ENCODE measurements at places on chromosomes 5 and 9.

GRCh38 chr9:90020276-90020871 lies 415.6 kb downstream of the GADD45G start:
- DNase-seq, result no peak

DNA sequence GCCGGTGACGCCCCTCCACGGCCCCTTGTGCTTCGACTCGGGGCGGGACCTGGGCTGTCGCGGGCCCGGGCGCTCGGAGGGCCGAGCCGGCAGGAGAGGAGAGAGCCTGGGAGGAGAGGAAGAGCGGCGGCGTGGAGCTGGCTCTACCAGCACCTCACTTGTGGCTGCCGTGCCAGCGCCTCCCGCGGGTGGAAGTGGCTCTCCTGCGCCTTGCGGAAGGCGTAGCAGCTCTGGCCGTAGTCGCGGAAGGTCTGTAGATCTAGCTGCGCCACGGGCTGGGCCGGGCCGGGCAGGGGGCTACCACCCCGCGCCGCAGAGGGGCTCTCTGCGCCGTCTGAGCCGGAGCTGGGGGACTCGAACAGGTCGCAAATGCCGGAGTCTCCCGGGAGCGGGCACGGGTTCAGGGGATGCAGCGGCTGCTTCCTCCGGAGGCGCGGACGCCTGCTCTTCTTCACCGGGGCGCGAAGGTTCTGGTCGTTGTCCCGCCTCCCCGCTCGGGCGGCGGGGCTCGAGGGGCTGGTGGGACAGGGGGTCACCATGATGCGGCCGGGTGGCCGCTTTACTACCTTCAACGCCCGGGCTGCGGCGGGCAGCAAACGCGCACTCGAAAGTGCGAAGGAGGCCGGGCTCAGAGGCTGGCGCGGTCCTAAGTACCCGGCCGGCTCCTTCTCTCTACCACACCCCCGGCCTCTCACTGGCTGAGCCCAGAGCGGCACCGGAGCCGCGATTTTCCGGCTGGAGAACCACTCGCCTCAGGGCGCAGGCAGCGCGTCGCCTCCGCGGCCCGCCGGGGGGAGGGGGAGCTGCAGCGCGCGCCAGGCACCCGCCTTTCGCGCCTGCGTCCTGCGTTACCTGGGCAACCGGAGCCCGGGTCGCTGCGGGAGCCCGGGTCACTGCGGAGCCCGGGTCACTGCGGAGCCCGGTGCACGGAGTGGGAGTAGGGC lies at the start of gene CCNO:
CCNO (minus strand) TSS at position 624 of the 944 bp plus-strand sequence; CDS start at position 539, 85 bp downstream.
- peak; percentile 36 for DNase-seq

DNA sequence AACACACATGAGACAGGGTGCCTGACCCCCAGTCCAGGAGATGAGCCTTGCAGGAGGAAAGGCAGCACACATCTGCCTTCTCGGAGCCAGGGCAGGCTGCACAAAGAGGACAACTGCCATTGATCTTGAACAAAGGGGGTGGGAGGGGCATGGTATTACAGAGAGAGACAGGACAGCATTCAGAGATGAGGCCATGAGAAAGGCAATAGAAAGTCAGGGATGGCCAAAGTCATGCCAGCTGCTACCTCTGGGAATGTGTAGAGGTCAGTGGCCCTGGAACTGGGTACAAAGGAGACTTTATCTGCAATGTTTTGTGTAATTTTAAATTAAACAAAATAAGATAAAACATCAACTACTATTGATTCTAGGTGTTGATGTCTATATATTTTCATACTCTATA lies 43.2 kb downstream of the WDR36 start:
- DNase-seq, result no peak

DNA sequence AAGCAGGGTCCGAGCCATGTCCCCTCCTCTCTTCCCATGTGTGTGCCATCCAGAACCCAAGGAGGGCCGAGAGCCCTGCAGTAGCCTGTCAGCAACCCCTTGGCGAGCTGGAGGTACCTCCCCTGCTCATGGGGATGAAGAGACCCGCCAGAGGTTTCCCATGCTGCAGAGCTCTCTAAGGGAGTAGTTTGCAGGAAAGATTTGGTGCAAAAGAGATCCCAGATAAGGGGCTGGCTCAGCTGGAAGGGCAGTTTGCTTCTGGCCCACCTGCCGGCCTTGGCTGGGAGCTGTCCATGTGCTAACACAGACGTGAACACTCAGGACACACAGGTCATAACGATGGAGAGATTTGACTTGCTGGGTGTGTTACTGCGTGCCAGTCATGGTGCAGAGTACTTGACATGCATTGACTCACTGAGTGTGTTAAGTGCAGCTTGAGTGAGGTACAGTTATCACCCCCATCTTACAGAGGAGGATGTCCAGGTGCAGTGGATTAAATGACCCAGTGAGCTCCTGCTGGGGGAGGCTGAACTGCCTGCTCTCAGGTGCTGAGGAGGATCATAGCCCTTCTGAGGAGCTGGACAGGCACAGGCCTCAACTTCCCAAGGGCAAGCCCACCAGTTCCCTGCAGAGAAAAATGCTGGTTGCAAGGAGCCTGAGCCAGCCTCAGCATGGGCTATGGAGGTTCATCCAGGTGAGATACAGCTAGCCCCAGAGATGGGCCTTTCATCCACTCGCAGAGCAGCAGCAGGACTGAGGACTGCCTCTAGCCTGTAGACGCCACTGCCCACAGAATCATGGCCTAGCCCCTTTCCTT lies 6.3 kb upstream of the SLC25A48 start:
- no peak for DNase-seq

- DNase-seq, result no peak
Observed at GRCh38 chr9:87950296-87950695, 24.0 kb downstream of the CDK20 start.

DNA sequence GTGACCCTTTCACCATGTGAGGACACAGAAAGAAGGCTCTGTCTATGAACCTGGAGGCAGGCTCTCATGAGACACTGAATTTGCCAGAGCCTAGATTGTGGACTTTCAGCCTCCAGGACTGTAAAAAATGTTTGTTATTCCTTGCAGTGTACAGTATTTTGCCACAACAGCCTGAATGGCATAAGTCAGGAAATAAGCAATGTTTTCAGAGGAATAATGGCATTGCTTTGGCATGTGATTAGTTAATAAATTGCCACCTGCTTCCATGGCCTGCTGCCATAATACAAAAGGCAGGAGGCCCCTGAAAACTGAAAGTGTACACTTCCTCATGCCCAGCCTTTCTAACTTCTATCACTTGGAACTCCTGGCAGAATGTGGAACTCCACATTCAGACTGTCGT lies 408.1 kb downstream of the GADD45G start:
- DNase-seq, result no peak

- no peak for DNase-seq
Observed at GRCh38 chr9:18438300-18438925, 35.5 kb upstream of the ADAMTSL1 start.

DNA sequence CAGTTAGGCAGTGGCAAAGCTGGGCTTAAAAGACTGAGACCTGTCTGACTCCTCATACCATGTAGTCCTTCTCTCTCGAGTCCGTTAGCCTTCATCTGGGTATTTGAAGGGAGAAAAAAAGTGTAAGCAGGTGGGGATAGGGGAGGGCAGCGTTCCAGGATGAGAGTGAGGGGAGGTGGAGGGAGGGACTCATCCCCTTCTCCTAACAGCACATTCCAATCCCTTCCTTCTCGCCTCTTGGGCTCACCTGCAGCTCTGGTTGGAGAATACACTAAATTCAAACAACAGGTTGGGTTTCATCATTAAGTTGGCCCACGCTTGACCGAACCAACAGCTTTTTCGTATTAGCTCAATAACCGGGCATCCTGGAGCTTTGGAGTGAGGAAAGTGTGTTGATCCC lies 3.6 kb downstream of the NEURL1B start:
- DNase-seq, result no peak

DNA sequence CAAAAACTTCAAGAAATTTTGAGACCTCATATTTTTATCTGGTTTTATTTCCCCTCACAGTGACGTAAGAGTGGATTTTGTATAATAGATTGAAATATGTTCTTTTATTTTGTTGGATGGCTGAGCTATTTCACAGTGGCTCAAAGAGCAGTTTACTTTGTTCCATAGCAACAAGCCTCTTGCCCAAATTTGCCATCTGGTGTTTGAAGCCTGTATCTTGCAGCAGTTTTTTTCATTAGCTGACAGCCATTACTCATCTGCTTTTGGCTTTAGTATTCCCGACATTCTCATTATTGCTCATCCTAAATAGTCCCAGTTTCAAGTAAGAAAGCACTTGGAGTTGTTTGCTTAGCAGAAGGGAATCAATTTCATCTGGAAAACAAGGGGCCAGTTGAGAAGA lies 36.3 kb downstream of the GDA start:
- DNase-seq, result no peak

GRCh38 chr5:178940569-178941360 lies at the start of gene ZNF454:
Gene ZNF454, plus strand, starts transcription at chr5:178941198. Its CDS starts 1,594 bp downstream, at chr5:178942792.
- no peak for DNase-seq

All from HS-27A (cell line).